ENCODE measurements at places on chromosomes 3 and 15.

DNA sequence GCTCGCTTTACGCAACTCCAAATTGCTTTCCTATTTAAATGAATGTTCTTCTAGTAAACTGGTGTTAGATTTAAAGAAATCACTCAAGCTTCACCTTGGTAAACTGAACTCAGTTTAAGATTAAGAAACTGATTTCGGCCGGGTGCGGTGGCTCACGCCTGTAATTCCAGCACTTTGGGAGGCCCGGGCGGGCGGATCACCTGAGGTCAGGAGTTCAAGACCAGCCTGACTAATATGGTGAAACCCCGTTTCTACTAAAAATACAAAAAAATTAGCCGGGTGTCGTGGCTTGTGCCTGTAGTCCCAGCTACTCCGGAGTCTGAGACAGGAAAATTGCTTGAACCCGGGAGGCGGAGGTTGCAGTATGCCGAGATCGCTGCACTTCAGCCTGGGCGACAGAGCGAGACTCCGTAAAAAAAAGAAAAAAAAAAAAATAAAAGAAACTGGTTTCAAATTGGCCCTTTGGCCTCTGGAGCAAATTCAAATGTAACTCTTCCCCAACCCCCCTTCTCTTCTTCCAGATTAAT, 1.7 kb downstream of the SKIL start:
- no peak for DNase-seq

DNA sequence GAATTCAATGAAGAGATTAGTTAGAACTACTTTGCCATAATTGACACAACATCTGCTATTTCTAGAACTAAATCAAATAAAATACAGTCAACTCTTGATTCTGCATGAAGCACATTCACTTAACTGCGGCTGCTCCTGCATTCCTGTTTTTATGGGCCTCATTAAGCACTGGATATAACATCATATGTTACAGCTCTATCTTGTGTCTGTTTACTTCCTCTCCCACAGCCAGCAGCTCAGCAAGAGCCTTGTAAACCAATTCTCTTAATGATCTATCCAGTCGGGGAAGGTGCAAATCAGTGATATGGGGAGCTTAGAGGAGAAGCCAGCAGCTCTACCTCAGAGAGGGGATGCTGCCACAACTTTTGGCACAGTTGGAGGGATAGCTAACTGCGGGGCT, 329.2 kb downstream of the ARRDC4 start:
- DNase-seq: no peak

DNA sequence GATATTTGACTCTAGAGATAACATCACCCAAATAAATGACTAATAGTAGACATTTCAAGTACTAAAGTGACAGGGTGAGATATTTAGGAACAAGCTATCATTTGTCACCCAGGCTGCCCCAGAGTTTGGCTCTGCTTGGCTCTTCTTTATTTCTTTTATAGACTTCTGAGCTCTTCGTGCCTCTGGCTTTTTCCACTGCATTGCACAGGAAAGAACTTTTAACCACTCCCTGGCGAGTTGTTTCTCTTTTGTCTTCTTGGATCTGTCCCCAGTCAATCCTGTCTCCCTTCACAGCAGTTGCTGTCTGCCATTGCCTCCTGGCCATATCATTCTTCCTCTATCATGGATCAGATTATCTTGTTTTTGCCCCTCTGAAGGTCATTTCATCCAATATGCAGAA, 339.2 kb upstream of the DCBLD2 start:
- no peak for DNase-seq

GRCh38 chr15:34241376-34242330, 16.8 kb downstream of the EMC4 start:
- DNase-seq: no peak

DNA sequence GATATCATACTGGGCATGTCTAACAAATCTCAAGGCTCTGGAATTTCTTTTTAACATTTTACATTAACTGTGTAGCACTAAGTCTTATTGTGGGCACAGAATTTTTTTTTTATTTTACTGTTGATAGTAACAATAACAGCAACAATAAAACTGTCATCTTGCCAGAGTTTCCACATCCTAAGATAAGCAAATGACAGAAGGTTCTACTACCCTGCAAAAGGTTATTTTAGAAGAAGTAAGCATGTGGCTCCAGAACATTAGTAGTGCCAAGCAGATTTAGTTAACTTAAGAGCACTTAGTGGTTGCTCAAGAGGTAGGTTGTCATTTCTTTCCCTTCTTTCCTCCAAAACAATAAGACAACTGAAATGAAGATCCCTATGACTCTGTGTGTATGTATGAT, 743.0 kb upstream of the CBLB start:
- no peak for DNase-seq

DNA sequence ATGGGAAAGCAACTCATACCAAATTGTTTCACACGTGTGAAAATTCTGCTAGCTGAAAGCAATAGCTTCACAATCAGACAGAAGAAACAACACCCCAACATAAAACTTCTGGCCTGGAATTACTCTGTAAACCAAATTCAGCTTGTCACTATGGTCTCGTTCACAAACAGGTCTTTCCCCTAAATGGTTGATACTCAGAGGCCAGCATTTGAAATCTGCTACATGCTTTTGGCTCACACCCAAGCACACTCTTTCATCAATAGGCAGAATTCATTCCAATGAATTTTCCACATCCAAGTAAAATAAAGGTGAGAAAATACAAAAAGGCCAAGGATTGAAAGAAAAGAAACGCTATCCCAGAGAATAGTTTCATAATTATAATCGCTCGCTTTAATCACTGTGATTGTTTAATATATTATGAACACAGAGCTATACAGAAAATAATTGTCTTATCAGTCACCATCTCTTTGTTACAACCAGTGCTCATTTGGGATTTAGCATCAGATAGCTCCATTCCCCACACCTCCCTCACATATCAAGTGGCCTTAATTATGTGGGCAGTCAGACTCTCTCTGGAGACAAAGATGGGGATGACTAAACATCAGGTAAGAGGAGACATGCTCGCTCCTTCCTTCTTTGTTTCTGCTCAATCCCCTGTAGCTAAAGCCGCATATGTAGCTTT, 503.8 kb upstream of the ARRDC4 start:
- no peak for DNase-seq

GRCh38 chr3:178808748-178809147, 262.9 kb downstream of the ZMAT3 start:
- no peak for DNase-seq

GRCh38 chr3:37751967-37752648, 109.6 kb upstream of the CTDSPL start:
- DNase-seq: no peak

DNA sequence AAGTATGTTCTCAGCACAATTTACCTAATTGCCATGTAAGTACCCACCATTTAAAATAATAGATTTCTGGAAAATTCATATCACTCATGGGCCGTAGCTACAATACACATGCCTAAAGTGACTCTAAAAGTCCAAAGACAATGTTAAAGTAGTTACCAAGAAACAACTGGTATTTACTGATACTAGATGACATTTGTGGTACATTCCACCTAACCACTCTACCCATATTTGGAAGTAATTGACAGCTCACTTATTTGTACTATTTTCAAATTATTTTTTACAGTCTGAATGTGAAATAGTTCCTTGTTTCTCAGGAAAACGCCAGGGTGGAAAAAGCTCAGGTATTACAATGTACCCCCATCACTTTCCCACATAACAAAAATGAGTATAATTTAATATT, 573.0 kb downstream of the MECOM start:
- DNase-seq: no peak

DNA sequence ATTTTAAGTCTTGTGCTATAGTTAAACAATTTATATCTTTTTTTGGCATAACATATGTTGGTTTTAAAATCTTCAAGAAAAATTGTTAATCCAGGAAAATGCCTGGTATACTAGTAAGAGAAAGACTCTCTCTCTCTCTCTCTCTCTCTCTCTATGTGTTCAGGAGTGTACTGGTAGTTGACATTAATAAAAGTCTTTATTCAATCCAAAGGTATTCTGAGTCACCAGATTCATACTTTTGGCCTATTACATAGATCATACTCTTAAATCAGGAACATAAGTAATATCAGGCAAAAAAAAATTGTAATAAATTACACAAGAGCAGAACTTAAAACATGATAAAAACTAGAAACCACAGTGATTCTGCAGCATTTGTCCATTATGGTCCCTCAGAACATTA, 70.2 kb downstream of the TFG start:
- DNase-seq: no peak

DNA sequence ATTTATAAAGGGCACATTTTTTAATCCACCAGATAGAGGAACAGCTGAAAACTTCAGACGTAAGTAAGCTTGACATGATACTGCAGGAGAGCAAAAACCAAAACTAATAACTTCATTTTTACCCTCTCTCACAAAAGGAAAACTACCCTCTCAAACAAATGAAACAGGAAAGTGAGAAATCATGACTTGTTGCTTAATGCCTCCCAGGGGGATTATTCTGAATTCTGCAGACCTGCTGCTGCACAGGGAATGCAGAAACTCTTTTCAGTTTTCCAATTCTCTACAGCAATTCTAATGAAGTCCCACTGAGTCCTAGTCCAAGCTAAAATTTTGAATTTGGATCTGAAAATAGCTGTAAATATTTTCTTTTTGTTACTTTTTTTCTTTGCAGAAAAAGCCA, 637.1 kb upstream of the CCDC54 start:
- no peak for DNase-seq

DNA sequence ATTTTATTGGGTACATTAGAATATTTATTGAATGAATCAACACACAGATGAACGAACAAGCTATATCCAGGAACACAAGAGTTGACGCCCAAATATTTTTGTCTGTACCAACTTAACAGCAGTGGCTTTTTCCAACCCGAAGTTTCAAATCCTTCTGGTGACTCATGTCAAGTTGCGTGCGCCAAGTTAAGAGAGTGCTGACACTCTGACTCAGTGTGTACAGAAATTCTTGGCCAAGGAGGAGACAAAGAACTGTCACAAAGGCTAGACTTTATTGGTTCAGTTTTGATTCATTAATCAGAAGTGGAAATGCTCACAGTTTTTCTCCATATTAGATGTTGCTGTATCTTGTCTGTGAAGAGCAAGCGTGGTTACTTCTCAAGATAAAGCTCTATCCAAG, 59.6 kb upstream of the TSC22D2 start:
- DNase-seq: no peak

GRCh38 chr15:72515591-72516389, 41.7 kb downstream of the ARIH1 start:
- DNase-seq: no peak

DNA sequence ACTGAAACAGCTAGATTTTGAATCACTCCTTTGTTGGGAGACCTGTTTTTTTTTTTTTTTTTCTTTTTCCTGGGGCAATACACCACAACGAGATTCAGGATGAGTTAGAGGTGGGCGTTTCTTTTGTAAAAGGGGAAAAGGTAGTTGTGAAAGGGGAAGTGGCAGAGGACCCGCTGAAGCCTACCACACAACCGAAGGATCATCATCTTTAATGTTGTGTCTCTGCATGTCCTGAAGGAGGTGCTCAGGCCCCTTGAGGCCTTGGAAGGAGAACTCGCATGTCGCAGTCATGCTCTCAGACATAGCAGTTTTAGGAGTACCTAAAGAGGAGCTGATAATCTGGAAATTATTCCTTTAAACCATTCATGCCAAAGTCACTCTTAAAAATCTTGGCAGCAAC, 137.9 kb upstream of the LRIG1 start:
- no peak for DNase-seq

DNA sequence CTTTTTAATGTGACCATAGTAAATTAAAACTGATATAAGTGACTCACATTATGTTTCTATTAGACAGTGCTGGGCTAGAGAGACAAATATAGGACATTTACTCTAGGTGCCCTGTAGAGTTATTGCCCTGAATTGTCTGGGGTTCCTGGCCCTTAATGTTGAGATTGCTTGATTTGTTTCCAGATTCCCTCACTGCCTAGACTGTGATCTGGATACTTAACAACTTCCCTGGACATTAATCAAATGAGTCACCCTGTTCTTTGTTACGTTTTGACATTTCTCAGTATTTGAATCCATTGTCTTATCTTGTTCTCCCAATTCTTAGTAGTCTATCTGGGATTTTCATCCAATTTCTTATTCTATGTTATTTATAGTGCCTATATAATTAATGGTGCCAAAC, 65.8 kb downstream of the DTWD1 start:
- no peak for DNase-seq

- DNase-seq: no peak
These were observed 77.7 kb upstream of the STAC start for GRCh38 chr3:36302626-36303025.

- DNase-seq: no peak
These were observed 117.9 kb downstream of the MAP2K5 start for GRCh38 chr15:67660446-67660845.

DNA sequence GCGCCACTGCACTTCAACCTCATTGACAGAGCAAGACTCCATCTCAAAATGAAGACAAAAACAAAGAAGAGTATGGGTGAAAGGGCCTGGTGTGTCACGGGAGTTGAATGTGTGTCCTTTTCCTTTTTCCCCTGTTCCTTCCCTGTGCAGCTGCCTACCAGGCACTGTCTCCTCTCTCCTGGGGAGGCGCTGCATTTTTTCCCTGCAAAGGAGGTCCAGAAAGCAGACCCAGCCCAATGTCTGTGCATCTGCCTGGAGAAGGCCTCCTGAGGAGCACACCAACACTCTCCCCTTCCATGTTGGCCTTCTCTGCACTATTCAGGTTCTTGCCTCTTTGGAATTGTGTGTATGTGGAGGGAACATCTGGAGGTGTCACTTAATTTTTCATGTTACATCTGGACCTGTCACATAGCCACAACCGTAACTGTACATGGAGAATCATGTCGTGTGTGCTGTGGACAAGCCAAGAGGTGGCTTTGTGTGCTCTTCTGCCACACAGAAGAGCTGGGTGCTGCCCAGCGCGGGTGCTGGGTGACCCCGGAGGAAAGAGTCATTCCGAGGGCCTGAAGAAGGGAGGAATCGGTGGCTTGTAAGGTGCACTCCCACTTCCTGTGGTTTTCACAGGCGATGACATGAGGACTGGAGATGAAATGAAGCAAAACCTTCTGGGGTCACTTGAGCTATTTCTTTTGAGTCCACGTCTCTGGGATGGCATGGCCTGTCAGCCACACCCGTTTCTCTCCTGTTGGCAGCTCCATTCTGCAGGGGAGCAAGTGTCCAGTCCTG, 46.5 kb upstream of the CGNL1 start:
- no peak for DNase-seq

DNA sequence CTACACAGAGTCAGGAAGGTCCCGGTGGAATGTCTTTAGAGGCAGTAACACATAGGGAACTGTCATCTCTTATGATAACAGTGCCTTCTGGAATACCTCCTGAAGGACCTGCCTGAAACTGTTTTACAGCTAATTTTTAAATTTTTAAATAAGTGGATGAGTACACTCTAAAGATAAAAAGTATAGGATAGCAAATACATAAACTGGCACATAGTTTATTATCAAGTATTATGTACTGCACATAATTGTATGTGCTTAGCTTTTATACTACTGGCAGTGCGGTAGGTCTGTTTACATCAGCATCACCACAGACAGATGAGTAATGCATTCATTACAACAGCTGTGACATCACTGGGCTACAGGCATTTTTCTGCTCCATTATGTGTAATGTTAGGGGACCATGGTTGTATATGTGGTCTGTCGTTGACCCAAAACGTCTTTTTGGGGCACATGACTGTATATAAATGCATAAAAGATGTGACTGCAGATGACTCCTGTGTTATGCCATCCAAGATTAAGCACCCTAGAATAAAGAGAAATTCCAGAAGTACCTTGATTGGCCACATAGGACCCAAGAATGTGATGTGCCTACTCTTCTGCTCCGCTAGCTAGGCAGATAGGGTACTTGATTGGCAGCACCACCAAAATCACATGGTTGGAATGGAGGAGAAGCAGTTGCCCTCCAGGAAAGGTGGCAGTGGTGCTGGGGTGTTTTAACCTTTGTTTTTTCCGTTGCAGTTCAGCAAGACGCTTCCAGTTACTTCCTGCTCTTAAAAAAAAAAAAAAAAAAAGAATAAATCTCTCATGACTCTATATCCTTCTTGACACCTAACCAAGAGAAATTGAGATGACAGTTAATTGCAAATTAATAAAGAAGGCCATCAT, 3.3 kb downstream of the VPS8 start:
- DNase-seq: no peak
